ENCODE measurements at places on chromosomes 11 and 22.
A peak's percentile ranks its signal among the peaks of the same experiment; 100 is the strongest.

DNA sequence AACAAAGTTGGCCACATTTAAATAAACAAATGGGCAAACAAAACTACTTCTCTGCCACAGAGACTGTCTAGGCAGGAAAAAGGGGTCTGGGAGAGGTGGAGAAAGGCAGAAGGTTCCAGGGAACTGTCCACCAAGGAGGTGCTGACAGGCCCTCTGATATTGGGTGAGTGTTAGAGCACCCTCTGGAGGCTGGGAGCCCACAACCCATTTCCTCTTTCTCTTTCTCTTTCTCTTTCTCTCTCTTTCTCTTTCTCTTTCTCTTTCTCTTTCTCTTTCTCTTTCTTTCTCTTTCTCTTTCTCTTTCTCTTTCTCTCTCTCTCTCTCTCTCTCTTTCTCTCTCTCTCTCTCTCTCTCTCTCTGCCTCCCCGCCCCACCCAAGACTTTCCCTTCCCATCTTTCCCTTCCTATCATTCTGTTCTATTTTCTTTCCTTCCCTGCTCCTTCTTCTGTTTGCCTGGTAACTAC lies 912.8 kb downstream of the DLG2 start:
- peak; percentile 17 for DNase-seq

DNA sequence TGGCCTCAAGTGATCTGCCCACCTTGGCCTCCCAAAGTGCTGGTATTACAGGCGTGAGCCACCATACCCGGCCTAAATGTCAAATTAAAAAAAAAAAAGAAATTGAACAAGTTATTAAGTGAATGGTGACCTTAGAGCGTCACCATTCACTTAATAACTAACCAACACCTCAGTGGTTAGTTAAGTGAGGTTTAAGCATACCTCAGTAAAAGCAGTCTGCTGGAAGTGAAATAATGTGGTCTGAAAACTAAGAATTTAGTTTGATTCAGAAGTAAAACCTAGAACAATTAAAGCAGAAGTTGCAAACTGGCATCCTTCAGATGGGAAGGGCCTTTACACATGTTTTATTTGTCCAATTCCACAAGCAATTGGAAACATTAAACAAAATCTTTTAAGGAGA lies 71.5 kb downstream of the FCHSD2 start:
- no peak for DNase-seq

DNA sequence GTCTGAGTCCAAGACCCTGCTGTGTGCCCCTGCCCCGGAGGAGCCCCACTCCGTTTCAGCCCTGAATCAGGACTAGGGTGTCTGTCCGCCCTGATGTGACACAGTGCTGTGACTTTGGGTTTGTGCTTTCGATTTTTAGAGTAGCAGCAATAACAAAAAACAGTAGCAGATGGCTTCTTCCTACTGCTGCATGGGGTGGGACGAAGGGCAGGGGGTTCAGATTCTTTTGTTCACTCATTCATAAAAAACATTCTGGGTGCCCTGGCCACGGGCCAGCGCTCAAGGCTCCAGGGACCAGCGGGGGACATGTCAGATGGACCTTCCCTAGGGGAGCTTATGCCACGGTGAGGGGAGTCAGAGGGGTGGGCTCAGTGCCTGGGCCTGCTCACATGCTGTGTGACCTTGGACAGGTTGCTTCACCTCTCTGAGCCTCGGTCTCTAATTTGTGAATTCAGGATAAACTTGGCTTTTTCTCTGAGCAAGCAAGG lies 24.6 kb upstream of the PRR5 start:
- no peak for DNase-seq

GRCh38 chr11:117820516-117820915 lies 4.0 kb downstream of the FXYD2 start:
- no peak for DNase-seq

DNA sequence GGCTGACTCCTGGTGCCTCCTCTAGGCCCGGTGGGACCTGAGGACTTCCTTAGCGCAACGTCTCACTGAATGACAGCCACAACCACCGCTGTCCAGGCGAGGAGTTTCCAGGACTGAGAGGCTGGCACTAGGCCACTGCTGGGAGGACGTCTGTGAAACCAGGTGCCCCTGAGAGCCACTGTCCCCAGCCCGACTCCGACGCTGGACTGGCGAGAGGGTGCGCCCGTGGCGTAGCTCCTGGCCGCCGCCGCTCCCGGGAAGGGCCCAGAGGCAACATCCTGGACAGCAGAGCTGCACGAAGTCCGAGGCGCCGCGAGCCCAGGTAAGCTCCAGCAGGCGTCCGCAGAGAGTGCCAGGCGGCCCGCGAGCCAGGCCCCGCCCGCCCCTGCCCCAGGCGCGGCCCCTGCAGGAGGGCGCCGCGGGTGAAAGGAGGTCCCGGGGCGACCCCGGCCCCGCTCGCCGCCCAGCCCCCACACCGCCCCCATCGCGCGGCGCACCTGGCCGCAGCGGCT lies 525 bp downstream of the DGCR2 start:
- no peak for DNase-seq

GRCh38 chr22:26756675-26757293 lies 99.4 kb downstream of the MIAT start:
- no peak for DNase-seq

DNA sequence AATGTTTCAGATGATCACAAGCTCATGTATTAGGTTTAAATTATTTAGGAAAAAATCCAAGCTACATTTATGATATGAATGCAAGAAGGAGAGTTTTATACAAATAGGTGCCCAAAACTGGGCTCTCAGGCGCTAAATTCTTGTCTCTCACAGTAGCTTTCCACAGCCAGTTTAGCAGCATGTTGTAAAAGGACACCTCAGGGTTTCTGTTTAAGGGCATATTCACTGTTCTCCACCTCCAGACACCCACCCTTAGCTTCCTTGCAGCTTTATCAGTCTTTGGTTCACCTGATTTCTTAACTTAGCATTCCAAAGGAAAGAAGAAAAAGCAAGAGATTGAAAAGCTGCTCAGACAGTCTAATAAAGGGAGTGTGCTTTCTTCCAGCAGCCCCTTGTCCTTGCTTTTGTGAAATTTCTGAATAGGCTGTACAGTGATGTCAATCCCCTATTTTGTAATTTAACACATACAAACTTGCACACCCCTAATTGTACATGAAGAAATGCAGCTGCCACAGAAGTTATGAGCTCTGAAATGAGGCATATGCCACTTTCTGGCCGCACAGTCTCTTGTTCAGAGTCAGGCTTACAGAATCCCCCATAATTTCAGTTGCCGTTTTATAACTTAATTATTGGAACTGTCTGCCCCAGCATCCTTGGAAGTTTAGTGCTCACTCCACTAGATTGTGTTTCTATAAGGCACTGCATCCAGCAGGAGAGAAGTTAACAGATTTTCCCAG lies 262.1 kb downstream of the DDX10 start:
- DNase-seq, result no peak

DNA sequence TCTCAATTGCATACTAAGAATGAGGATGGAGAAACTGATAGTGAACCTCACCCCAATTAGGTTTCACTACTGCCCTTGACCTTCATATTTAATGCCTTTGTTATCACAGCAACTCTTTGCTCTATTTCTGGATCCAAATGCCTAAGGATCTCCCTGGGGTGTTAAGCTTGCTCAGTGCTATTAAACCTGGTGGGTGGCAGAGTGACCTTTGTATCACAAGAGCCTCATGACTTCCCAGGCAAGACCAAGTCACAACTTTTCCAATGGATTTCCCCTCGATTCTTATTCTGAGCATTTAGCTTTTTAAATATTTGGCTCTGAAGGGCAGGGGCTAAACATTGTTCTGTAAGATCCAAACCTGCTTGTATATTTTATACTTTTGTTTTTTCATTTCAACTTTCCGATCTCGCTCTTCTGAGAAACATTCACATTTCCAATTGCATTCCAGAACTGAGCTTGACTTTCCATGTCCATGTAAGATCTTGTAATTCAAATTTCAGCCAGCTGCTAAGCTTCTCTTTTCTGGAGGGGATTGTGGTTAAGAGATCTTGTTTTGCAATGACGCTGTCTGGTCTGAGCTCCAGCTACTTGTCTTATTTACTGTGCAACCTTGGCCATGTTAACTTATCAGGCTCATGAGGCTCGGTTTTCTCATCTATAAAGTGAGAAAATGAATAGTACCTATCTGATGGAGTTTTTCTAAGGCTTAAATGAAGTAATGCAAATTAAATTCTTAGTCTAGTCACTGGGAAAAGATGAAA lies 6.4 kb upstream of the EHF start:
- no peak for DNase-seq

DNA sequence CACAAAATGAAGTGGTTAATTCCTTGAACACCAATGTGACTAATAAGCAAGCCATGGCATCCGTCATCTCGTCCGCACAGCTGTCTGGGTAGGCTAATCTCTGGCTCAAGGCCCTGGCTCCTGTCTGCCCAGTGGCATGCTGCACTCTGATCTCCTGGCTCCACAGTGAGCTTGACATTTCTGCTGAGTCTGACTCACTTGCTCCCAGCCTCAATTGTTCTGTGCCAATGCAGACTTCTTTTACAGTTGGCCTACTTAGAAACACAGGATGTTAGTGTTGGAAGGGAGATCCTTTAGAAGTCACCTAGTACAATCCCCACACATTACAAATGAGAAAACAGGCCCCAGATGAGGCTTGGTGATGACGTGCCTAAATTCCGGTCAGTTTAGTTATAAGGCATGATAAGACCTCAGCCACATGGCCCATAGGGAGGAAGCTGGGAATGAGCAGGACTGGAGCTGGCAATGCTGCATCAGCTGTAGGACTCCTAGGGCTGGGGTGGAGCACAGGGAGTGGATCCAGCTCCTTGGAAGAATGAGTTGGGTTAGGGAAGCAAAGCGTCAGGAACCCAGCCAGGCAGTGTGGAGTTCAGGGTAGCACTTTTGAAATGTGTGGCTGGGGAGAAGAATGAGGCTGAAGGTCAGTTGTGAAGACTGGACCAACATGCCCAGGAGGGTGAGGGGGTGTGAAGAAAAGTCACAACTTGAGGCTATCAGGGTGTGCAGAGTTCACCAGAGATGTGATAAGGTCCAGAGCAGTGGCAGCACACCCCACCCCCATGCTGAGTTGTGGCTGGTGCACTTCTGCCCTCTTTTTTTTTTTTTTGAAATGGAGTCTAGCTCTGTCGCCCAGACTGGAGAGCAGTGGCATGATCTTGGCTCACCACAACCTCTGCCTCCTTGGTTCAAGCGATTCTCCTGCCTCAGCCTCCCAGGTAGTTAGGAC lies 70.2 kb upstream of the EED start:
- no peak for DNase-seq

DNA sequence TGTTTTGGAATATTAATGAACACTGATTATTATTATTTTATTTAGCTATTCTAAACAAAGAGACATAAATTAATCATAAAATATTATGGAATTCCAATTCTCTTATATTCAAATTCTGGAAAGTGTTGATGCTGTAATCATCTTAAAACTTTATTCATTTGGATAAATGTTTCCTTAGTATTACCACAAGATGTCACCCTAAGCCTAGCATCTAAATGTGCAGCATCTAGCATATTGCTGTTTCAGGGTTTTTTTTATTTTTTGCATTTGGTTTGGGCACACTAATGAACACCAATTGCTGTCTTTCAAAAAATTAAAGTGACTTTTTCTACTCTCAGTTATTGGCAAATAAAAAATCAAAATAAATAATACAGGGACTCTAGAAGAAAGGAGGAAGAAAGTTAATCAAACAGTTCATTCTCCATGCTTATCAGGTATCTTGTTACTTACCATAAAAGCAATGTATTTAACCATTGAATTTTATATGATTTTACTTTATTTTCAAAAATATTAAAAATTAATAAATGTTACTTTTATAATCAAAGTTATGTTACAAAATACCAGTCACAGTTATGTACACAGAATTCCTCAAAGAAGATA lies 31.8 kb downstream of the DLG2 start:
- DNase-seq, result no peak

DNA sequence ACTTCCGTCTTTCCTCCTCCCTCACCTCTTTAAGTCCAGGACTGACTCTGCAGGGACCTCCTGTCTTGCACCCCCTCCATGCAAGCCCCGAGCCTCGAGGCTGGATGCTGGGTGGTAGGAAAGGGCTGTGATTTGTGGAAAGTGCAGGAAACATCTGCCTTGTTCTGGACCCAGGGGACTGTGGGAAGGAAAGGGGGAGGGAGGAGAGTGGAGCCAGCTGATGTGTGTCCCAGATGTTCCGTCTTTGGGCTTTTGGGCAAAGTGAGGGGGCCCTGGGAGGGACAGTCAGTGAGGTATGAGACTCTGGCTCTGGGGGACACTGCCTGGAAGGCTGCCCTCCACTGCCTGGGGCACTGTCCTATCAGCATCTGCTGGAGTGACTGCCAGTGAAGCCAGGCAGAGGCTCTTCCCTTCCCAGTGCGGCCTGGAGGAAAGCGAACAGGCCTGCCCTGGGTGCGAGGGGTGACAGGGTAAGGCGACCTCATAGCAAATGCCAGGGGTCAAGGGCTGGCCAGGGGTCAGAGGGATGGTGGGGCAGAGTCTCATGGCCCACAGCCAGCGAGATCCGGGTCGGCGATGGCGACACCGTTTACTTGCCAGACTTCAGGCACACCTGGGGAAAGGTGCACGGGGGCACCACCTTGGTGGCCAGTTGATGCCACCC lies 1.7 kb downstream of the MRGPRD start:
- DNase-seq, result no peak

GRCh38 chr22:39188809-39189208 lies 36.3 kb upstream of the CBX7 start:
- DNase-seq, result no peak

GRCh38 chr11:119041821-119042514 lies 11.3 kb upstream of the SLC37A4 start:
- no peak for DNase-seq

GRCh38 chr11:15248749-15249148 lies 134.0 kb downstream of the INSC start:
- DNase-seq, result no peak

DNA sequence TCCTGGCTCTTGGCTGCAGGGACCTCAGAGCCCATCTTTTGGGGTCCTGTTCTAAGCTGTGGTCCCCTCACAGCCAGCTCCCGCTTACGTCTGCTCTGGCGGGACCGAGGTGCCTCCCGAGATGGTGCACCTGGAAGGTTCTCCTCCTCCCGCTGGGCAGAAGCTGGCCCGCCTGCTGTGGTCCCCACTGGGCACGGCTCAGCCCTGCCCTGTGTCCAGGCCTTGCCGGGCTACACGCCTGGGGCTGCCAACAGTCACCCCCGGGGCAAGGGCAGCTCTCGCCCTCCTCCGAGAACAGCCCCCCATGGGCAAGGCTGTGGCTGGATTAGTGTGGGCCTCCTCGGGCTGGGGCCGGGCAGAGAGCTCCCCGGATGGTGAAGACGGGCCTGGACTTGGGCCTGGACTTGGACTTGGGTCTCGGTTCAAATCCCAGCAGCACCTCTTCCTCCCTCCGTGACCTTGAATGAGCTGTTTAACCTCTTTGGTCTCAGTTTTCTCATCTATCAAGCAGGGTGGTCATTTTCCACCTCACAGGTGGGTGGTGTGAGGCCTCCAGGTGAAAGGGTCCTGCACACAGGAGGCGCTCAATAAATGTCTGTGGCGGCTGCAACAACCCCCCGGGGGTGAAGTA lies 998 bp downstream of the BAIAP2L2 start:
- DNase-seq, result no peak

DNA sequence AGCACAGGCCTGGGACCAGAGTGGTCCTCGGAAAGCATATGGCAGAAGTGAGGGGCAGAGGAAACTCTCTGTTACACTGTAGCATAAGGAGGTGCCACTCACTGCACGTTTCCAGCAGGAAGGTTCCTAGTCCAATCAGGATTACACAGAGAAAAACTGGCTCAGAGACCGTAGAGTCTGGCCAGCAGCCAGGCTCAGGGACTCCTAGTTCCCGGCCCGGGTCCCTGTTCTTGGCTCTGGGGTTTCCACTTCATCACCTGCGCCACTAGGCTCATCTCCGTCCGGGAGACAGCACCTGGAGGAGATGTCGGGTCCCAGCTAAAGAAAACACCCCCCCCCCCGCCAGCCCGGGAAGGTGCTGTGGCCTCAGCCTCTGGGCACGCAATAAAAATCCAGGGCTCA lies 1.1 kb downstream of the TTLL12 start:
- no peak for DNase-seq

- no peak for DNase-seq
Observed at GRCh38 chr22:23124611-23125511, 16.9 kb downstream of the RSPH14 start.

Measured in NCI-H1436 treated with DMSO at 0.1 percent for 48 hours (cell line).